ENCODE measurements at places on chromosomes 2 and 18. TPM values are rescaled to one million over a fixed set of nuclear protein-coding genes. Genes with fewer than 3 reads are reported as not detected.

DNA sequence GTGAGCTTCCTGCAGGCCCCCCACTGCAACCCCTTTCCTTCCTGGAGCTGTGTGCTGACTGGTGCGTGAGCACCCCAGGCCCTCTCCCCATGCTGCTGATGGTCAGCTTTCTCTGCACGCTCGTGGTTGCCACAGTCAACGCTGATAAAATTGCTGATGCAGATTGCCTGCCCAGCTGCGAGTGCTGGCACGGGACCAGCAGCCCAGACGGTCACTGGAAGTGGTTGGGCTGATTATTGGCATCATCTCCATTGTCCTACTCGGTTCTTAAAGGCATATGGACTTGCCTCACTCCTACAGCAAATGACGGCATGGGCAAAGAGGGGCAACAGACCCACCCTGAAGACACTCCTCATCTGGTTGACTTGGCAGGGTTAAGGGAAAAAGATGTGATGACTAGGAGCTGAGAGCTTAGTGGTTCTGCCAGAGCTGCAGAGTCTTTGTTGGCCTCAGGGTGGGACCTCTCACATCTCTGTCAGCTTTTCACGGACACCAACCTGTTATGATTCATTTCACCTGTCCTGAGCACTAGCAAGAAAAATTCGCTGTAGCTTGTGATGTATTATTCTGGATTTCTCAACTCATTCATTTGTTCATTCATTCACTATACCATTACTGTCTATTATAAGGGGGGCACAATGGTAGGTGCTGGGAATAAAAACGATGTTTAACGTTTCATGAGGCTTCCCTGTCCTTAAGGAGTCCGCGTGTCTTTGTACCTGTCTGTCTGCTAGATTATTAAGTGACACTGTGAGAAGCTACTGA, 38.4 kb downstream of the PAX8 start:
- peak; percentile 91 for DNase-seq

GRCh38 chr2:133369901-133370658, 198.2 kb downstream of the NCKAP5 start:
- no peak for DNase-seq

The NCKAP1 gene
- polyA plus RNA-seq = 40.8 TPM

GRCh38 chr2:140436936-140437335, 1656.7 kb upstream of the NXPH2 start:
- DNase-seq = no peak

DNA sequence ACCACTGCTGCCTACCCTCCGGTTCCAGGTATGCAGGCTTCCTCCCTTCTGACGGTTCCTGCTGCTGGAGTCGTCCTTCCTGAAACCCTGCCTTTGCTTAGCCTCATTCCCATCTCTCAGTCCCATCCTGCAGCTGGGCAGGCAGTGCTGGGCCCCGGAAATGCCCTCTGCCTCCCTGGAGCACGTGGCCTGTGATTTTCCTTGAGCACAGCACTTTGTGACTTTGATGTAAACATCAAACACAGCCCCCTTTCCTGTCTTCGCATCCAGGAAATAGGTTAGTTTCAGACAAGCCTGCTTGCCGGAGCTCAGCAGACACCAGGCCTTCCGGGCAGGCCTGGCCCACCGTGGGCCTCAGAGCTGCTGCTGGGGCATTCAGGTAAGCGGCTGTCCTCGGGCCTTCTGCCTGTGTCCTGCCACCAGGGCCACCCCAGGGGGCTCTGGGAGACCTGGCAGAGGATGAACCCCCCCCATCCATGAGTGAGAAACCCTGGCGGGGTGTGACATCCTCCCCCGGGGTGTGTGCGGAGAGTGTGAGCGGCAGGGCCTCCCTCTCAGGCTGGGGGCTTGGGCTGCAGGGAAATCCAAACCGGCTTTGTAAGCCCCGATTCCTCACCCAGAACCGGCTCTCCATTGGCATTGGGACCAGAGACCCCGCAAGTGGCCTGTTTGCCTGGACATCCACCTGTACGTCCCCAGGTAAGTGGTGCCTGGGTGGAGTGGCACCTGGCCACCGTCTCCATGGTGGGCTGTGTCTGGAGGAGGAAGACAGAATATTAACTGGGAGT, at the start of gene ZAP70:
ZAP70 (plus strand) TSS at position 281 of the 788 bp plus-strand sequence. CDS start 10,461 bp downstream, outside the sequence.
- peak; percentile 56 for DNase-seq

DNA sequence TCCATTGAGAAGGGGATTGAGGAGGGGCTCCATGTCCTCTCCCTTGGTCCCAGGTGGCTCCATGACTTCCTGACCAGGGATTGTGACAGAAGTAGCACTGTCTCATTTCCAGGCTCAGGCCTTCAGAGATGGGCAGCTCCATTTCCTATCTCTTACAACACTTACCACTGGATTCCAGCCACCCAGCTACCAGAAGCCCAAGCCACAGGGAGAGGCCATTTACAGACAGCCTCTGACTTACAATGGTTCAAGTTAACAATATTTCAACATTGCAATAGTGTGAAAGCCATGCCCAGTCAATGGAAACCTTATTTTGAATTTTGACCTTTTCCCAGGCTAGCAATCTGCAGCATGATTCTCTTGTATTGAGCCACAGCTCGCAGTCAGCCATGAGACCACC, 164.9 kb upstream of the AGAP1 start:
- DNase-seq = no peak

DNA sequence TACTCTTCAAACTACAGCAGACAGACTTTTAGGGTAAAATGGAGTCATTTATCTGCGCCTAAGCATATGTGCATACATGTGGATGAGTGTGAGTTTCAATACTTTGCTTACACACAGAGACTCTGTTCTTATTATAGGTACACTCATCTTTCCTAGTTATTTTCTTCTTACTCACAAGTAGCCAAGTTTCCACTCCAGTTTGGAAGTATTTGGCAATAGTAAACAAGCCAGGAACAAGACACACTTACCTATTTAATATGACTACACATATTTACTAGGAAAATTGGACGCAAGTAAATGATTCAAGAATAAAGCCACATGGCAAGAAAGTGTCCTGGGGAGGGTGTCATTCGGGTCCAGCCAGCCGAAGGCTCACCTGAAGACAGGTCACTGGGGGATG, 414.3 kb downstream of the FBXO15 start:
- no peak for DNase-seq

DNA sequence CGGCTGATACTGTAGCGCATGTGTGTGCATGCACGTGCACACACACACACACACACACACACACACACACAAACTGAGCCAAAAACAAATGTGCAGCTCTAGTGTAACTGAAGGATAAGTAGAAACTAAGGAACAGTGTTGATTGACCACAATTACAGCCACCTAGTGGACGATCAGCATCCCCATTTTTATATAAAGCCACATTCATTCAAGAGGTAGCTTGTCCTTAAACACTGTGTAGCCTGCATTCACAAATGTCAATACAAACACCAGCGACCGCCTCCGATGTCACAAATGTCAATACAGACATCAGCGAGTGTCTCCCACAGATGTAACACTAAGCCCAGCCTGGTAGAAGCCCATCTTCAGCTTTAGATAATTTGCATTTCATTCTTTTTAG, 167.4 kb downstream of the PTGR3 start:
- DNase-seq = no peak

The GULP1 gene
- 10.8 TPM for polyA plus RNA-seq

DNA sequence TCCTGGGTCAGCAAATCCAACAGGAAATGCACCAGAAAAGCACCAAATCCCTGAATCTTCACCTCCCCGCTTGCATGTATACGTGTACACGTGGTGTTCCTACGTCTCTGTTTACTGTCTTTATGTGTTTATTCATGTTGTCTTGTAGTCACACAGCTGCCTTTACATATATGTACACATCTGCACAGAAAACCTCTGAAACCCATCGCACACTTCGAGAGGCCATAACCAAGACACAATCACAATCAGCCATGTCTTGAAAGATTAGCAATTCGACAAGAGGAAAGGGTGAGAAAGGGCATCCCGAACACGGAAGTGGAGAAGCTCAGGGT, 98.1 kb downstream of the PLB1 start:
- DNase-seq = no peak

The HOXD12 gene
- 0.15 TPM for polyA plus RNA-seq

DNA sequence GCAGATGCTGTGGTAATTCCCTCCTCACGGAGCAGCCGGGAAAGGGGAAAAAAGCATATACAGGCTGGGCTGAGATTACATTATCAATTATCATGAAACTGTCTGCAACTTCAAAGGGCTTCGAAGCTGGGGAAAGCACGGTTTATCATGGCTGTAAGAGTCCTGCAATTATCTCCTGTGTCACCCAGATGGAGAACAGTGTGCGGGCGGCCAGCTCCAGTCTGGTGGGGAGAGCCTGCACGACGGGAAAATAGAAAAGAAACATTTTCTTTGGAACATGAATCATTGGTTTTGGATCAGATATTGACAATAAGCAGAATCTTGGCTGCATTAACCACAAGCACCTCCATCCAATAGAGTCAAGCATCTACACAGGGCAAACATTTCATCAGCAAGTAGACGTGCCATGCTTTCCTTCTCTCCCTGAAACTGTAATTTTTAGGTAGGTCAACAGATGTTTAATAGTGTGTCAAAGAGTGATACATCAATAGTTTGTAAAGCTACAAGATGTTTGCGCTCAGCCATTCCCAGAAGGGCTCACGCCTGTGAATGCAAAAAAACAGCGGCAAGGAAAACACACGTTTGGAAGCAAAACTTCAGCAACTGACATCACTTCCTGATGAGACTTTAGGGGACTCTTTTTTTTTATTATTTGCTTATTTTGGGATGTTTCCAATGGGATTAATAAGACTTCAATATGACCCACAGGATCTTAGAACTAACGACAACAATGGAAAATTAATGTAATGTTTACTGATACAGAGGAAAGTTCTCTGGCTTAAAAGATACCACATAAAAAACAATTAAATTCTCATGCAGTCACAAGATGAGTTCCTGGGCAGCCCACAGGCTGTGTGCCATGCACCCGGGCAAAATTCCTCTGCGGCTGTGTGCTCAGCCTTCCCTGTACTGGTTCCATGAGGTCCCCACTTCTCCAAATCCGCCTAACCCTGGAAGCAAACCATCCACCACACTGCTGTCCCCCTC, 111.0 kb upstream of the SALL3 start:
- DNase-seq = no peak

The CXCR2 gene
- polyA plus RNA-seq = 0.60 TPM

The LYG2 gene
- polyA plus RNA-seq = not detected

DNA sequence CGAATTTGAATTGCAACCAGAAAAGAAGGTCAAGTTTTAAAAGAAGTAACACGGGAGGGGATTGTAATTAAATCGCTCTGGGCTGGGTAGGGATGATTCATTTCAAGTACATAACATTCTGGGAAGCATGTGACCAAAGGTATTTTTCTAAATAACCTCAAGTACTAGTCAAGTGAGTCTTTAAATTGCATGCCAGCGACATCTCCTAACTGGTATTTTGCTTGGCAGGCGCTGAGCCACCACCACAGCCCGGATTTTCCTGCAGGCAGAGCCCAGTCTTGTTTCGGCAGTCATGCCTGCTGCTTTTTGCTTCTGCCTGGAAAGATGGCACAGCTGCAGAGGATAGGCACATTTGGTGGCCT, 33.7 kb upstream of the NPAS2 start:
- DNase-seq = no peak

DNA sequence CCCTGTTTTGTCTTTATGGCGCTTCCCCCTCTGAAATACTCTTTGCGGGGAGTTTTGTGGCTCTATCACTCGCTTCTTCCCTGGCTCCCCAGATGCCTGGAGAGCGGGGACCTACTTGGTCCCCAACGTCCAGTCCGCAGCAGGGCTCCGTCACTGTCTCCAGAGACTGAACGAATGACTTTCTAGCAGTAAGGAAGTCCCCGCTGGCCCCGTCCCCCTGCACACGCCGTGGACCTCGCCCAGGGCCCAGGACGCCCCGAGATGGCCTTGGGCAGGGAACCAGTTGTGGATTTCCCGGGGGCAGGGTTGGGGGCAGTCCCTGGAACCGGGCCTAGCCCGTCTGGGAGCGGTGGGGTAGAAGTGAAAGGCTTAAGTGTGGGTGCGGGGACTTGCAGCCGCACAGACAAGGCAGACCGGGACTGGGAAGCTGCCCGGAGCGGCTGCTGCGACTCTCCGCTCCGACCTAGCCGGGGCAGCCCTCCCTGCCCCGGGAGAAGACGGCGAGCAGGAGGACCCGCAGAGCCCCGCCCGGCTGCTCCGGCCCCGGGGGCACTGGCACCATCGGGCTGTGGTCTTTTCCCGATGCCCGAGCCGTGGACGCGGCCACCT, 821 bp upstream of the EPHA4 start:
- DNase-seq = peak; percentile 76

DNA sequence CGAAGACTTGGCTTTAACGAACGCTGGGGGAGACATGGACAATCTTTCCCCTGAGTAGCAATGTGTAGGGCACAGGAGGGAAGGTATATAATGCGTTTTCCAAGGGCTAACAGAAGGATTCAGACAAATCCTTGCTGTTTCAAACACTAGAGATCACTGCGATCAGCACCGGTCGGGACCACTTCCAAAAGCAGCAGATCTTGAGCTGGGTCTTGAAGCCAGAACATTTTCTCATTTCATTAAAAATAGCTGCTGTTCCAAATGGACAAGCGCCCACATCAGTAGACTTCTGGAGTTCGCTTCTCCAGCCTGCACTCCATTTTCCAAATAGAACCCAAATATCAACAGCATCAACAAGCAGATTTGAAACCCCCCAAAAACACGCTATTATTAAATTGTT, 65.1 kb upstream of the MAPRE2 start:
- DNase-seq = peak; percentile 66

DNA sequence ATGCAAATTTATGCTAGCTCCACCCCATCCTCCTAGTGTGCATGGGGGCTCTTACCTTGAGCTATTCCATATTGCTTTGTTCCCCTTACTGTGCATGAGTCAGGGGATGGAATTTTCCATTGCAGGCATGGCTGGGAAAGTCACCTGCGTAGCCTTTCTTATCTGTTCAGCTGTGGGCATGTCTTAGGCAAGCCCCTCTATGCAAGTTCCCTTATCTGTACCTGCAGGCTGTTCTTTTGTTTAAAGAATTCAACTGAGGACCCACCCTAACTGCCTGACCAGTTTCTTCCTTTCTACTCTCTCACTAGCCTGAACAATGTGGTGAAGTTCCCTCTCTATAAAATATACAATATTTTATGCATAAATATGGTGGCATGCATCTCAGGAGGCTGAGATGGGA, 54.2 kb upstream of the CDCA7 start:
- no peak for DNase-seq

DNA sequence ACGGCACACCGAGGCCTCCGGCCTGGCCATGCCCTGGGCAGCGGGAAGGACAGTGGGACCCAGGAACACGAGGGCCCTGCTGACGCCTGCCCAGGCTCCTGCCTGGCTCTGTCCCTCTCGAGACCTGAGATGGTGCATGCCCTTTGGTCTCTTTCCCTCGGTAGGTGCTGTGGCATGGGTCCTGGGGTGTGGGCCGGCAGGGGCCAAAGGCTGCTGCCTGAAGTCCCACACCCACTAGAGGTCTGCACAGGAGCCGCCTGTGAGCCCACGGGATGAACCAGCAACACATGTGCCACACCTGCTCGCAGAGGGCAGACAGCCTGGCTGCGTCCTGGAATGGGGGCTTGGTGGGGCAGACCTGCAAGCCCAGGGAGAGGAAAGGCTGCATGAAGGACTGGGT, 73.3 kb downstream of the NDUFA10 start:
- DNase-seq = no peak

DNA sequence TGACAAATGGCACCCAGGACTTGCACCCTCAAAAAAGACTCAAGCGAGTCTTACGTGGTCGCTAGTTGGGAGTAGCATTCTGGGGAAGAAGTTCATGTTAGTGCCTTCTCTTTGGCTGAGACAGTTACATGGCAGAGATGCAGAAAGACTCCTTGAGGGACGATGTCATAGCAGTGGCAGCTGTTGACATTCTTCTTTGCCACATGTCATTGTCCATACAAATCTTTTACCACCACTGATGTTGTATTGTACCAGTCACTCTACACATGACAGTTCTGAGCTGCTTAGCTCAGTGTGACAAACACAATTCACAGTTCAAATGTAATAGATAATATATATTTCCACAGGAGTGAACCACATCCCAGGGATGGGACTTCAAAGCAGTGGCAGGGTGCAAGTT, 197.1 kb downstream of the TCF4 start:
- no peak for DNase-seq

Measured in sigmoid colon (tissue), 7 donors.